ENCODE measurements at places on chromosomes 1 and 21. TPM values are rescaled to one million over a fixed set of nuclear protein-coding genes. Genes with fewer than 3 reads are reported as not detected.

Gene TRIM58
- total RNA-seq: 0.43 TPM

Gene GPR61
- not detected for total RNA-seq

Gene EPHA10
- total RNA-seq: not detected

Gene LENEP
- 0.40 TPM for total RNA-seq

Gene OPRD1
- not detected for total RNA-seq

Gene PPT1
- total RNA-seq: 132 TPM

Gene KIAA1614
- total RNA-seq: 0.66 TPM

Gene TMEM269
- total RNA-seq: 0.13 TPM

Gene WDR64
- total RNA-seq: not detected
